Right lung (tissue), 10 donors: ENCODE measurements at places on chromosomes 6 and 20. TPM values are rescaled to one million over a fixed set of nuclear protein-coding genes. Genes with fewer than 3 reads are reported as not detected.

- no peak for DNase-seq
Observed at GRCh38 chr6:54980511-54981275, 134.1 kb downstream of the FAM83B start.

DNA sequence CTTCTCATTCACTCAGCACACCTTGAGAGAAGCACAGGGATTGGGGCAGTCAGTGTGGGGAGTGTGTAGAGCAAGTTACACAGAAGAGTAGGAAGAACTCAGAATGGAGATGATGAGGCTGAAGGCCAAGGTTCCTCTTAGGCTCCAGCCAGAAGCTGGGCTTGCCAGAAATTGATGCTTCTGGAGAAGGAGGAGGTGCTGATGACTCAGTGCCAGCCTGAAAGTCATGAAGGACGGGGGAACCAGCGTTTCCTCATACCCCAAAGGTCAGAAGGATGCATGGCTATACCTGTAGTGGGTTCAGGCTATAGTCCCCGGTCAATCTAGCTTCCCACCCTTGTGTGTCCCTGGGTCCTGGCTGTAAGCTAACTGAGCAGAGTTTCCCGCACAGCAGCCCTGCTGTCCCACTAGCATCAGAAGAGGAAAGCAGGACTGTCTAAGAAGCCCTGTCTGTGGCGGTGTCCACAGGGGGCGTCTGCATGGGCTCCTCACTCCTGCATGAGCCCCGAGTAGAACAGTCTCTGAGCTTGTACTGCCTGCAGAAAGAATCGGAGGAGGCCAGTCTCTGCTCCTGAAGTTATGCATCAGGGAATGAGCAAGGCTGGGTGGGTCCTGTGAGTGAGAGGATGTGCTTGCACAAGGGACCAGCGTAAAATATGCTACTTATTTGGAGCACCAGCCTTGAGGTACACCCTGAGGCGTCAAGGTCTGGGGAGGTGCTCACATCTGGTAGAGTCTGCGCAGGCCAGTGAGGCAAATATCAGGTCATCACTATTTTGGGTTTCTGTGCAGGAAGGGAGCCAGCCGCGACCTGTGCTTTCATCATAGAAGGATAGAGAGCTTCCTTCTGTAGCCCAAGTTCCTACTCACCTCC lies 148.5 kb downstream of the MRPL14 start:
- no peak for DNase-seq

GCNT2 gene
- 15.4 TPM for polyA plus RNA-seq

TFAP2D gene
- not detected for polyA plus RNA-seq

- DNase-seq: peak; percentile 36
Observed at GRCh38 chr6:142523515-142524375, 221.9 kb downstream of the ADGRG6 start.

EEF1A2 gene
- 0.52 TPM for polyA plus RNA-seq

GRCh38 chr20:61662226-61662967 lies 403.3 kb downstream of the TAF4 start:
- no peak for DNase-seq

GRCh38 chr6:137157601-137158000 lies 15.8 kb downstream of the IL22RA2 start:
- DNase-seq: peak; percentile 24

SUMO4 gene
- 0.79 TPM for polyA plus RNA-seq

SMLR1 gene
- polyA plus RNA-seq: 0.16 TPM

PRICKLE4 gene
- 11.2 TPM for polyA plus RNA-seq

- DNase-seq: no peak
Observed at GRCh38 chr6:170208651-170209353, 82.1 kb downstream of the DLL1 start.

- DNase-seq: no peak
Observed at GRCh38 chr6:82374516-82374915, 10.9 kb downstream of the TPBG start.

OR2H2 gene
- polyA plus RNA-seq: 0.18 TPM

DNA sequence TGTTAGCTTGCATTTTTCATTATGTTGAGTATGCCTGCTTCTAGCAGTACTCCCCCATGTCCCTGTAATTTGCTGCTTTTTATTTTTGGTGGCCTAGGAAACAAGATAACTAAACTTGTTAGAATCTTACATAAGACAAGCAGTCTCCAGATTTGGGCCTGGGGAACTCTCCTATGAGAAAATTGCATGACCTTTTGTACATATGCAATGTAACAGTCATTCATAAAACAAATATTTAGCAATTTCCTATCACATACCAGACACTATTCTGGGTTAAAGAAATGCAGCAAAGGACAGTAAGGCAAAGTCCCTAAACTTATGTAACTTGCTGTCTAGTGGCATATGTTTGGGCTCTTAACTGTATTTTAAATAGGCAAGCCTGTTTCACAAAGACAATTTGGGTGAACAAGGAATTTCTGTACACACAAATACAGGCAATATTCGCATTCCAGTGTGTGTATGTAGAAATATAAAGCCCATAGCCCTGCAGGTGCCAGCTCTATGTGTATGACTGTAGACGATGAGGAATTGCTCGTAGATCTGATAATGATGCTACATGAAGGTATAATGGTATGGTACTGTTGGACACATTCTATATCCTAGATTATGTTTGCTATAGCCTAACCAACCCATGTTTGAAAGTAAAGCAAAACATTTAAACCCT lies 305.2 kb upstream of the CITED2 start:
- peak; percentile 42 for DNase-seq

DNA sequence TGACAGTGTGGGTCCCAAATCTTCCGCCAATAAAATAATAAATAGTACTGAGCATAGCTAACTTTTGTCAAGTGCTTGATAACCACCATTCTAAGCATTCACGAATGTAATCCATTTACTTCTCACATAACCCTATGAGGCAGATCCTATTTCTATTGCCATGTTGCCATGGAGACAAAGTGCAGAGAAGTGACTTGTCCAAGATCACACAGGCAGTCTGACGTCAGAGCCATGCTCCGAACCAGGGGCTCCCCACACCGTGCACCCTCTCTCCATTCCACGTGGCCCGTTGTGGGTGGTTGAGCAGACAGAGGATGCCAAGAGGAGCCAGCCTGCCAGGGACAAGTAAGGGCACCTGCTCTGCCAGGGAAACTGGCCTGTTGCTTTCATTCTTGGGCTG lies 38.9 kb downstream of the CDH22 start:
- DNase-seq: no peak

DNA sequence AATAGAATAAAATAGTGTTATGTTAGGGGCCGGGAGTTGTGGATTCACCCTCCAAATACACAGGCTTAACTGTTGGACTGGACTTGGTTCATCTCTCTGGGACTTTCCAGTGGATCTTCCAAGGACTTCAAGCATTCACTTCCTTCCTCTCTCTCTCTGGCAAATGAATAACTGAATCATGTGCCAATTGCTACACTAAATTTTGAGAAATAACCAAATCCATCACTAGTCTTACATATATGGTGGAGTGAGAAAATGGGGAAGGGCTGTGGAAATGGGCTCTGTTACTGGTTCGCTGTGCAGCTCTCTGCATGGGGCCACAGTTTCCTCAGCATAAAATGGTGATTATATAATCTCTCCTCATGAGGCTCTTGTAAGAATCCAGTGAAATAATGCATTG lies 6.8 kb upstream of the KIAA1755 start:
- no peak for DNase-seq

GRCh38 chr6:151317103-151317994 lies 74.0 kb downstream of the ZBTB2 start:
- no peak for DNase-seq

UBE2C gene
- 74.7 TPM for polyA plus RNA-seq

DNA sequence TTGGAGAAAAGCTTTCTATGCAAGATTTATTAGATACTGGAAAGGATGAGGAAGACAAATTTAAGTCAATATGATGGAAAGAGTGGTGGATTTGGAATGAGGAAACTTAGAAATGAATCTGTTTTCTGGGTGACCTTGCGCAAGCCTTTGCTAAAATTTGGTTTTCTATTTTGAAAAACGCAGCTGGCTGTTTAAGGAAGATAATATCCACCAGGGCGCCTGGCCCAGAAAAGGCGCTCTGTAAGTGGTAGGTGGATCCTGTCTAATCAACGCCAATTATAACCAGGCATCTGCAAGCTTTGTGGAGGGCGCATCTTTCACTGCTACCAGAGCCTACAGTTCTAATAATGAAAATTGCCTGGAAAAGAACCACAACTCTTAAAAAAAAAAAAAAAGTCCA lies 398 bp upstream of the SPATS1 start:
- no peak for DNase-seq

DNA sequence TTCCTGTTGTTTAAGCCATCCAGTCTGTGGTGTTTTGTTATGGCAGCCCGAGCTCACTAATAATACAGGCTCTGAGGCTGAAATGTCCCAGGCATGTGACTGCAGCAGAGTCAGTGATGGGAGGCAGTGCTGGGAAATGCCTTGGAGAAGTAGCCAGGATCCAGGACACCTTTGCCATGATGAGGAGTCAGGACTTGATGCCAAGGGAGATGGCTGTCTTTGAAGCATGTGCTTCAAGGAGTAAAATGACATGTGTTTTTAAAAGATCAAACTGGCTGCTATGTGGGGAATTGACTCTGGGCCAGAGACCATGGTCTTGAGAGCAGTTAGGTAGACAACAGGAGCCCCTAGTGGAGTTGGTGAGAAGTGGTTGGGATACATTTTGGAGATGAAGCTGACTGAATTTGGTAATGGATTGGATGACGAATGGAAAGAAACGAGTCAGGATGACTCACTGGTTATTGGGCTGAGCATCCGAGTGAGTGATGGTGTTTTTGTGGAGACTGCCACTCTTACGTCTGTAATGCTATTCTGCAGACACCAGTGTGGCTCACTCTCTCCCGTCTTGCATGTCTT lies 322.2 kb downstream of the PLCB1 start:
- DNase-seq: no peak
